ENCODE measurements at places on chromosomes 16 and 17.

- no peak for DNase-seq
Measured at GRCh38 chr17:36721560-36722120, 120.3 kb downstream of the MRM1 start.

- no peak for DNase-seq
Measured at GRCh38 chr17:47862621-47863440, 11.9 kb upstream of the SP6 start.

DNA sequence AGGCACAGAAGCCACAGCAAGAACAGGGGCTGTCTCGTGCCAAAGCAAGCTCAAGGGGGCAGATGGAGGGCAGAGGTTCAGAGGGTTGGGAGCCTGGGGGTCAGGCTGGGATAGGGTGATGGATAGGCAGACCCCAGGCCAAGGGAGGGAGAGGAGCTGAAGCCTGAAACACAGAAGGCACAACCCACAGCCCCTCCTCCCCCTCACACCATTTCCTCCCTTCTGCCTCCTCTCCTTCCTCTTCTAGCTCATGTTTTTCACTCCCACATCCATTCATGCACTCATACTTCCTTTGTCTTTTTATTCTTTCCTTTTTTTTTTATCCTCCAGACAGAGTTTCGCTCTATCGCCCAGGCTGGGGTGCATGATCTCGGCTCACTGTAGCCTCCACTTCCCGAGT, 61.1 kb downstream of the SOCS1 start:
- no peak for DNase-seq

DNA sequence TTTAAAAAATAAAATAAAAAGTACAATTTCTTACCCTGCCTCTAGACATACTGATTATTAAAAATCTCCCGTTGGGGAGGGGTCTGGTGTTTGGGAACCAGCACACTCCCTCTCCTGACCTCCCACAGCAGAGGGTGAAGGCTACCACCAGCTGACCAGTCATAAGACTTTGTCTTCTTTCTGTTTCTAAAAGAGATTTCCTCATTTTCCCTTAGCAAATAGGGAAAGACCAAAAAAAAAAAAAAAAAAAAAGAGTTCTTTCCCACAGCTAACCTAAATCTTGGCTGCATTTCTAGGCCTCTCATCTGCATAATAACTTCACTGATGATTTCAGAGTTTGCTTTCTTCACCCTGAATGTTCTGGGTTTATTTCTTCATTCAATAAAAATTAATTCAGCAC, 30.3 kb downstream of the CDK5RAP3 start:
- no peak for DNase-seq

GRCh38 chr17:67686241-67686640, 31.5 kb upstream of the NOL11 start:
- no peak for DNase-seq

GRCh38 chr17:14312522-14312921, 11.6 kb downstream of the HS3ST3B1 start:
- DNase-seq, result no peak

DNA sequence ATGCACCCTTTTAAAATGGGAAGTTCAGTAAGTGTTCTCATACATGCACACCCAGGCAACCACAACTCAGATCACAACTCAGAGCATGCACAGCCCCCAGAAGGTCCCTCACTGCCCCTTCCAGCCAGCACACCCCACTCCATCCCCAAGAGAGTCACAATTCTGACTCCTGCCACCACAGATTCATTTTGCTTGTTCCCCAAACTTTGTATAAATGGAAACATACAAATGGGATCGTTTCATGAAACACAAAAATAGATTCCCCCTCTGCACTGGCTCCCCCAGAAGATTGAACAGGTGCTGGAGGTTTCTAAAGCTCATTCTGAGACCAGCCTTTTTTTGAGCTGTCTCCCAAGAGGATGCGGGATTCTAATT, 3.3 kb upstream of the TNFRSF13B start:
- no peak for DNase-seq

DNA sequence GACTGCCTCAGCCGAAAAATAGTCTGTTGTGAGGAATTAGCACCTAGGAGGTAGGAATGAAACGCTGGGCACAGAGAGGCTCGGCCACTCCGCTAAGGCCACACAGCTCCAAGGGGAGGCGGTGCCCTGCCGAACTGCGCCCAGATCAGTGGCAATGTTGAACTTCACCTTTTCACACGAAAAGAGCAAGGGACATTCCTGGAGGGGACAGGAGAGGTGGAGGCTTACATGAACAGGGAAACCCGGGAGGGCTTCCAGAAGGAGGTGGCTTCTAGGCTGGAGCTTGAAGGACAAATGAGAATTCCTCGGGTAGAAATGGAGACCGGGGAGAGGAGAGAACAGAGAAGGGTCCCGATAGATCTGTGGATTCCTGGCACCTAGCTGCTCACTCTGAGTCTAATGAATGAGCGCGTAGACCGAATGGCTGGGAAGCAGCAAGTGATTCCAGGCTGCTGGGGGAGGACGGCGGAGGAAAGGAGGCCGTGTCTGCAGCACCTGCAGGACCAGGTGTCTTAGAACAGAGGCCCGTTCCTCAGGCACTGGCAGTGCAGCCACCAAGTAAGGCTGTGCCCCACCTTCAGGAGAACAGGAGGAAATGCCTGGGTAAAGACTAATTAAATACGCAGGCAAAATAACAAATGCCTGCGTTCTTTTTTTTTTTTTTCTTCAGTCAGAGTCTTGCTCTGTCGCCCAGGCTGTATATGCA, 722 bp upstream of the SLC38A10 start:
- no peak for DNase-seq

GRCh38 chr17:13157656-13158055, 139.8 kb upstream of the ELAC2 start:
- no peak for DNase-seq

GRCh38 chr17:13864521-13864920, 204.8 kb upstream of the COX10 start:
- DNase-seq, result no peak

GRCh38 chr17:81128338-81128737, 37.0 kb upstream of the PVALEF start:
- no peak for DNase-seq

DNA sequence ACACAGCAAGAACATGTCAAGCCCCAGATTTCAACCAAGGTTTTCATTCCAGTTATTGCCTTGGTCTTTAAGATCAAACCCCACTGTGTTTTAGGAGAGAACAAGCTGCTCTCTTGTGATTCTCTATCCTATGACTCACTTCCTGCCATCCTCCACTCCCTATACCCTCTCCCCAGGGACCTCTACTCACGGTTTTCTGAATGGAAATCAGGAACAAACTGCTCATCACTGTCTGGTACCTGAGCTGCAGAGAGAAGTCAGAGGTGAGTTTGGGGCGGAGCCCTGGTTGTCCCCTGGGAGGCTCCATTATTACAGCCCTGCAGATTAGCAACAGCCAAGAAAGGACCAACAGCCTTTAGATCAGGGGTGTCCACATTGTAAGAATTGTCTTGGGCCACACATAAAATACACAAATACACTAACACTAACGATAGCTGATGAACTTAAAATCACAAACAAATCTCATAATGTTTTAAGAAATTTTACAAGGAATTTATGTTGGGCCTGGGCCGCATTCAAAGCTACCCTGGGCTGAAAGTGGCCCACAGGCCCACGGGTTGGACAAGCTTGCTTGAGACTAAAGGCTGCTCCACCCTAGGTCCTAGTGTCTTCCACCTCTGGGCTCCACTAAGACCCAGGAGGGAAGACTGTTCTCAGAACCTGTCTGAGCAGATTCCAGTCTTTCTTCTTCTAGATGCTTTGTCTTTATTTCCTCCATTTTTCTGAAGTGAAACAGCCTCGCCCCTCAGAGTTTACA, 9.7 kb downstream of the ETV4 start:
- DNase-seq, result no peak

DNA sequence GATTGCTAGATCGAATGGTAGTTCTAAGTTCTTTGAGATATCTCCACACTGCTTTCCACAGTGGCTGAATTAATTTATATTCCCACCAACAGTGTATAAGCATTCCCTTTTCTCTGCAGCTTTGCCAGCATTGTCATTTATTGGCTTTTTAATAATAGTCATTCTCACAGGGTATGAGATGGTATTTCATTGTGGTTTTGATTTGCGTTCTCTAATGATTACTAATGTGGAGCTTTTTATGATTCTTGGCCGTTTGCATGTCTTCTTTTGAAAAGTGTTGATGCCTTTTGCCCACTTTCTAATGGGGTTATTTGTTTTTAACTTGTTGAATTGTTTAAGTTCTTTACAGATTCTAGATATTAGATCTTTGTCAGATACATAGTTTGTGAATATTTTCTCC, 36.5 kb upstream of the BCAS3 start:
- DNase-seq, result no peak

DNA sequence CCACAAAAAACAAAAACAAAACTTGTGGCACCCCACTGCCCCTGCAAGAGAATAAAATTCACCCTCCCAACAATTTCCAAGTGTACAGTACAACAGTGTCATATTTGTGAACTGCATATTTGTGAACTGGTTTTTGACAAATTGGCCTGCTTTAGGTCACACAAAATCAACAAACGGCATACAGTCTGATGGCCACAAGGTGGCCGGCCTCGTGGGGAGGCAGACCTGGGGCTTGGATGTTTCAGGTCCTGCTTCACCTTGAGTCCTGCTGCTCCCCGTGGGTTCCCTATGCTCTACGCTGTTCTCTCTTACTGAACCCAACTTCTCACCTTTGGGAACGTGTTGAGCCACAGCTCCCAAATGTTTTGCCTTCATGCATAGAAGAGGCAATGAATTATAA, 102.2 kb downstream of the CDK5R1 start:
- DNase-seq, result no peak

GRCh38 chr16:6929868-6930267, 402.8 kb upstream of the RBFOX1 start:
- no peak for DNase-seq

DNA sequence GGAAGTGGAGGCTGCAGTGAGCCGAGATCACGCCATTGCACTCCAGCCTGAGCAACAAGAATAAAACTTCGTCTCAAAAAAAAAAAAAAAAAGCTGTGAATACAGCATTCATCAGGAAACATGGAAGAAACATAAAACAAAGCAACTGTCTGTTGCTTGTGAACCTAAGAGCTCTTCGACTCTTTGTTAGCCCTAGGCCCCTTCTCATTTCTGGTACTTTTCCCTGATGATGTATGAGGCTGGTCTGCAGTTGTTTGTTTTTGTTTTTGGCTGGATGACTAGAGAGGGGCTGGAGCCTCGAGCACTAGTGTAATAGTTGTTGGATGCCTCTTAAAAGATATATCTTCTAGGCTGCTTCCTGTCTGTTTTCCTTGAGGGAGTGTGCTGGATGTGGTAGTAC, 113.5 kb downstream of the MAP2K6 start:
- DNase-seq, result no peak

DNA sequence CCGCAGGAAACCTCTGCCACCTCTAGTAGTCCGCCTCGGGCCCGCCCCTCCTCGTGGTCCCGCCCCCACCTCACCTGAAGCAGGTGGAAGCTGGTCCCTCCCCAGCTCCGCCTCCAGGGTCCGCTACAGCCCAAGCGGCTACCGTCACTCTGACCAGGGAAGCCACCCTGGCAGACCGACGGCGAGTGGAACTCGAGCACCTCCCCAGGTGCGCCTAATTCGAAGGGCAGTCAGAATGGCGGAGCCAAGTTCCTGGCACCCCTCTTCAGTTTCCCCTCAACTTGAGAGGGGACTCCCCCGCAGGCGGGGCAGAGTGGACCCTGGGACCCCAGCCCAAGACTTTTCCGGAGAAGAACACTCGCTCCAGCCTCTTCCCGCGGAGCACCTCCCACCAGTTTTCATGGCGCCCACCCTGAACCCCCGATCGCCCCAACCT, 507 bp downstream of the FHOD1 start:
- peak; percentile 43 for DNase-seq

GRCh38 chr17:80861418-80861815, 130.2 kb upstream of the CHMP6 start:
- no peak for DNase-seq

GRCh38 chr16:24996301-24996700, 18.9 kb downstream of the ARHGAP17 start:
- DNase-seq, result no peak

- DNase-seq, result no peak
Measured at GRCh38 chr17:32483451-32484019, 3.3 kb upstream of the CDK5R1 start.

DNA sequence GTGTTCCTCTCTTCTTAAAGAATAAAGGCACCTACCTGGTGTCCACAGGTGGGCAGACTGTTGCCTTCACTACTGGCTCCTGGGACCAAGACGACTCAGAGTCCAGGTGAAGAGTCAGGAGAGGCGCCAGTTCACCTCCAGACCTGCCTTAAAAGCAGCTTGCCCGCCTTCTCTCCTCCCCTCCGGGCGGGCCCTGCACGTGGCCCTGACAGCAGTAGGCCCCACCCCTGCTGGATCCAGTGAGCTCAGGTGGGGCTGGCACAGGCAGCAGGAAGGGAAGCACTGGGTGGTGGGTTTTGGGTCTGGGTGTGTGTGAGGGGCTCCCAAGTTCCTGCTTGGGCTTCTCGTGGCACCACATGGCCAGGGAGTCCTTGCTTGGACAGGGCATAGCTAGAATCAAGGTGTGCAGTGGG, at the start of gene TNS4:
Gene TNS4, minus strand, starts transcription at position 125 of the 413 bp plus-strand sequence. CDS start 5,198 bp downstream, outside the sequence.
- no peak for DNase-seq

DNA sequence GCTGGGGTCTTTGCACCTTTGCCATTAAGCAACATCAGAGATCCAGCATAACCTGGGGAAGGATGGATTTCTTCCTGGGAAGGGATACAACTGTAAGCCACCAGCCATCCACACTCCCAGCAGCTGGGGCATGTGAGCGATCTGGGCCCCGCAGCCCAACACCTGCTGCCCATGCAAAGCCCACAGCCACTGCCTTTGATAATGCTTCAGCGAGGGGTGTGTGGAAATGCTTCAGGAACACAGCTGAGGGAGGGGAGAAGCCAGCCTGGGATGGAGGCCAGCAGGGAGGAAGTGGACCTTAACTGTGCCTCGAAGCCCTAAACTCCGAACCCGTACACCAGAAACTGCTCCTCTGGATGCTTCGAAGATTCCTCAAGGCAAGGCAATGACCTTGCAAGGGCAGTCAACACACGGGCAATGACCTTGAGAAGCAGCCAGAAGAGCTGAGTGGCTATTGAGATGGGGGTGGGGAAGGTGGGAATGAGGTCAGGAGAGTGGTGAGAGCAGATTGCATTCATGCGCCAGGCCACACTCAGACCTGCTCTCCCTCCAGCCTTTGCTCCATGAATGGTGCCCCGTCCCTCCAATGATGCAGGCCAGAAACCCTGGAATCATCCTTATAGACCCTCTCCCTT, 49.1 kb downstream of the KATNIP start:
- DNase-seq, result no peak
